ENCODE measurements at places on chromosomes 12 and 14.

DNA sequence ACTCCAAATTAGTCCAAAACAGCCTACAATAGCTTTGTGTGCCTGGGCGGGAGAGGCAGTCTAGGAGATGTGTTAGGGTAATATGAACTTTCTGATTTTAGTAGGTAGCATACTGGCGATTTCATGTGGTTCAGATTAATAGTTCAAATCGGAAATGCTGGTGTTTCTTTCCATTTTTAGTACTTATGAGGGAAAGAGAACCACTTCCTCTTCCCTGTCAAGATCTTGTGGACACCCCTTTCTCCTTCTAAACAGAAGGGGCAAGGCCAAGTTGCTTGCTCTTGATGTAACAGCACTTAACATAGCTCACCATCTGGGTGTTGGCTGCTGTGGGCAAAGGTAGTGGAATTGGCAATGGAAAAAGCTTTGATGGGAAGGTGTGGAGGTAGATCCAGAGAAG is 32.2 kb upstream of the IGF1 start:
- no peak for DNase-seq

DNA sequence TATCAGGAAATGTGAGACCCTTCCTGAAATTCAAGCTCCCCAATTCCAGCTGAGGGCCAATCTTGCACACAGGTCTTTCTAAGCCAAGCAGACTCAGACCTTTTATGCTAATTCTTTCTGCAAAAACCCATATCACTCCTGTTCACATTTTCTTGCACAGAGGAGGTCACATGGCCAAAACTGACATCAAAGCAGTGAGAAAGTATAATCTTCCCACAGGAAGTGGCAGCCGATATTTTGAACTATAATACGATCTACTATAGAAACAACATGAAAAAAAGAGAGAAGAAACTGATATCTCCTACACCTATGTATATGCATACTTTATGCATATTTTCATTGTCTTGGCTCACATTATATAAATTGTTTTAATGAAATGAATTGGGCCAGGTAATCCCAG is 132.9 kb upstream of the SSTR1 start:
- DNase-seq = no peak

DNA sequence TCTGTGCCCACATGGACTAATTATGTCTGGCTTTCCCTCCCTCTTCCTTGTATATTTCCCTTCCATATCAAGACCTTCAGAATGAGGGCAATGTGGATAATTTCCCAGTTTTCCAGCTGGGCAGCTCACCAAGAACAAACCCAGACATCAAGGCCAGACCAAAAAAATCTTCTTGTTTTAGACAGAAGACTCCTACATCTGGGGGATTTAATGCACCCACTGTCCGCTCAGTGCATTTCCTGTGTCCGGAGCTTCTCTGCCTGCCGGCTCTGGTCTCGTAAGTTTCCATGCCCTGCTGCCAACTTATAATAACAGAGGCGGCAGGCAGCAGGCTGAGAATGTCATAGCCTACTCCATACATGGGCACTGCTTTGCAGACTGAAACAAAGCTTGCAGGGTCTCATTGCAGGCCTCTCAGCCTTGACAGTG is 207.2 kb upstream of the BCL2L14 start:
- DNase-seq = no peak

- DNase-seq = no peak
Observed at GRCh38 chr12:15446807-15447206, 124.5 kb downstream of the PTPRO start.

GRCh38 chr14:43005807-43006206 is 1399.1 kb downstream of the LRFN5 start:
- no peak for DNase-seq

- DNase-seq = no peak
Observed at GRCh38 chr12:66446276-66446675, 144.0 kb downstream of the HELB start.

GRCh38 chr14:61644834-61645233 is 50.5 kb upstream of the HIF1A start:
- no peak for DNase-seq

GRCh38 chr12:53568809-53569557 is 57.2 kb downstream of the ATF7 start:
- no peak for DNase-seq

DNA sequence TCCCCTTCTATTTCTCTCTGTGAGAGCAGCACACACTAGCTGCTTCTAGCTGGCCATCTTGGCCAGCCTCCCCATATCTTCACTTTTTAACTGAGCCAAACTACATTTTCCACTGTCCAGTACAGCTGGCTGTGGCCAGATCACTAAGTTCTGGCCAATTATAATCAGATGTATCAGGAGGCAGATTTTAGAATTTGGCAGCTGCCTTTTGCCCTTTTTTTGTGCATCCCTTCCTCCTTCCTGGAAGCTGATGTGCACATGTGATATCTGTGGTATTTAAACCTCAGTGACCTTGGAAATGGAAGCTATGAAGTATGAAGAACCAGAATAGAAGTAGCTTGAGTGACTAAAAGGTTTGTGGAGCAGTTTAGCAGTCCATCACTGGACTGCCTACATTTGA is 49.8 kb upstream of the ANO6 start:
- no peak for DNase-seq

DNA sequence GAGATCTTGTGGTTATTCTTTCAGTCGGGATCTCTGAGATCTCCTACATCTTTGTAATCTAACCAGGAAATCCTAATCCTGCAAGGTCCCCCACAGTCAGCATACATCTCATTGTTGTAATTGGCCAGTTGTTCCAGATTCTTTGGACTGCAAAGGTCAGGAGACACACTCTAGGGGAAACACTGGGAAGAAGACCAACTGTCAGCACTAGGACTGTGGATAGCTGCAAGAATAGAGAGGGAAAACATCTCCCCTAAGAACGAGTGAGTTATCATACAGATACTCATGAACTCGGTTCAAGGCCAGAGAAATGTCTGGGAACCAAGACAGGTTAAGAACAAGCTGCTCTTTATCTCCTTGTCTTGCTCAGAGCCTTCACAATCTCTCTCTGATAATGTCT is 217.9 kb upstream of the TMPO start:
- no peak for DNase-seq

- peak; percentile 97 for DNase-seq
Observed at GRCh38 chr12:62919838-62920237, 15.1 kb downstream of the PPM1H start.

DNA sequence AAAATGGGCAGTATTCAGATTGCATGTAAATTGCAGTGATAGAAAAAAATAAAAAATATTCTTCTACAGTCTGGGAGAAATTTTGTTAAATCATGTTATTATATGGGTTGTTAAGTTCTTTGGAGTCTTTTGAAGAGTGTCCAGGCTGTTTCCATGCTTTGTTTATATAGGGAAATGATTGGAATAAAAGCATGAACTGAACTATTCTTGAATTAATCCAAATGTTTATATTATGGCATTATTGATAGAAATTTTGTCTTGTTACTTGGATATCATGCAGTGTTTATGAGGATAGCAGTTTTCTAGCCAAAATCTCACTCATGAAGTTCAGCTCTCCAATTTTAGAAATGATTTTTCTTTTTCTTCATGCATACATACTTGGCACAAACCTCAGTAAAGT is 108.2 kb upstream of the NAV3 start:
- DNase-seq = no peak

DNA sequence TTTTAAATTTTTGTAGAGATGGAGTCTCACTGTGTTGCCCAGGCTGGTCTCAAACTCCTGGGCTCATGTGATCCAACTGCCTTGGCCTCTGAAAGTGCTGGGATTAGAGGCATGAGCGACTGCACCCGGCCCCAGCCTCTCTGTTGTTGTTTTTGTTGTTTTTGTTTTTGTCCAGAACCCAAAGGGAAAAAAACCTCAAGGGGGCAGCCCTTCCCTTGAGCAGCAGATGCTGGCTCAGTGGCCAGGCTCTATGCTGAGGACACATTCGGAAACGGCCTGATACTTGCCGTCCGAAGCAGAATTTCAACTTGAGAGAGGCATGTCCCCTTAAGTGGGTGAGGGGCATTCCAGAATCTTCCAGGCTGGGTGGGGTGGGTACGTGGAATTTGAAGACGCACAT is 6.7 kb downstream of the MVK start:
- DNase-seq = no peak

DNA sequence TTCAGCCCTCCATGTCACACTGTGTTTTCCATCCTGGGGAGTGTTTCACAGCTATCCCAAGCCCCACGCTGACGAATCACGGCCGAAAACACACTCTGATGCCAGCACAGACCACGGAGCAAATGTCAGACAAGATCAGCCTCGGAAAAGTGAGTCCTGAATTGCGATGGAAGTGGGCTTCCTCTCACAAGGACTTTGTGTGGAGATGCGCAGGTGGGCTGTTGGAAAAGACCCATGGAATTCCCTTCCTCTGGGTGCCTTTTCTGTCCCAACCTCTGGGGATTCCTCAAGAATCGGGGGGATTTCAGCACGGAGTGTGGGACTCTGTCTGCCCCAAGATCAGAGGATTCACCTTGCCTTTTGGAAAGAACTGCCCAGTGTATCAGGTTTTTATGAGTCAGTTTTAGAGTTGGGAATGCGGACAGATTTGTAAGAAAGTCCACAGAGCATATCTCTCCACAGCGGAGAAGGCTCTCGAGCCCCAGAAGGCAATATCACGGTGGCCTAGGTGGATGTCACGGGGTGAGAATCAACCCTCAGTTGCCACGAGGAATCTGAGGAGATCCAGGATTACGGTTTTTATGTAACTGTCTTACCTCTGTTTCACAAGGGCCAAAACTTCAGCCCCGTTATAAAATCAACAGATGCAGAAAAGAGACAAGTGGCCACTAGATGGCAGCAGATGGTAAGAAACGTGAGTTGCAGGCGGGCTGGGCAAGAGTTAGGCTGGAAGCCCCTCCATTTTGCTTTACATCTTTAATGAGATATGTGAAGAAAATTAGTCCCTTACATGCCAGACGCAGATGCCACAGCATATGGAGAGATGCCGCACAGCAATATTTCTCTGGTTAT is 201.9 kb downstream of the DAD1 start:
- DNase-seq = peak; percentile 41

DNA sequence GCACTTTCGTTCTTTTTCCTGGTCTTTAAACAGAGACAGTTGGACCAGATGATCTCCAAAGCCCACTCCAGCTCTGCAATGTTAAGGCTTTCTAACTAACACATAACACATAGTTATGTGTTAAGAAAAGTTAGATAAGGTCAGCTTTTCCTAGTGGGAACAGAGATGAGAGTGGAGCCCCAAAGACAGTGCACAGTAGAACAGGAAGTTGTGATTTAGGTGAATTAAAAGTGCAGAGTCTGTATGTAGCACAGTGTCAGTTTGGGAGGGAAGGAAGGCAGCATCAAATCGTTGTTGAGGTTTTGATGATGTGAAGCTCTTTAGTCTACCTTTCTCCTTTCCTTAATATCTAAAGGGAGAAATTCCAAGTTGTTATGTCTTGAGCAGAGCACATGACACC is 31.7 kb downstream of the PRORP start:
- no peak for DNase-seq

Data from COR-L47 (cell line).